Trophoblast cell (in vitro differentiated cells and primary cell): ENCODE measurements at places on chromosomes 1 and 21.

DNA sequence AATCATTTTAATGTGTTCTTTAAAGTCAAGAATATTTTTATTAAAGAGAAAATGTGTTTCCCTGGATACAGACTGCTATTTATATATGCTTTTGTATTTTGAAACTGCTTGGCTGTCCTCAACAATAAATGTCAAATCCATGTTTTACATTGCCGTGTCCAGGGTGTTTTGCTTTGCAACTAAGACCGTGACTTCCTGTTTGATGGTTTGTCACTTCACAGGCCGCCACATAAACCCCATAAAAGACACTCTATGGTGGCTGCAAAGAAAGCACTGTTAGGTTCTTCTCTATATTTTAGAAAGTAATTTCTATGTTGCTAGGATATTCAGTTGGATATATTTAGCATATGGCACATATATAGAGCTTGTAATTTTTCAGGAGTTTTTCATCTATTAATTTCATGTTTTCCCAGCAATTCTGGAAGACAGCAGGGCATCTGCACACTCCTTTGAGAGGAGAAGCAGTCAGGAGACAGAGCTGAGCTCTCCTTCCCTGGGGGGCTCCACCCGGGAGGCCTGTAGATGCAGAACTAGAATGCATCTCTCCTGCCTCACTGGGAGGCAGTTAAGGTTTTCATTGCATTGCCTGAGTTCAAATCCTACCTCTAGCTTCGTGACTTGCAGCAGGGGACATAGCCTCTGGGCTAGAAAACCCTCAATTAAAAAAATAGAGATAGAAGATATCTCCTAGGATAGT is 33.1 kb downstream of the PRDM2 start:
- H3K36me3 ChIP-seq: peaks cover 2% of the 10 kb centered on the region
- DNase-seq: no peak
- no peak overlapping the region for H3K4me3 ChIP-seq
- no peaks in the 10 kb centered on the region for H3K4me1 ChIP-seq
- no peak overlapping the region for H3K27ac ChIP-seq

DNA sequence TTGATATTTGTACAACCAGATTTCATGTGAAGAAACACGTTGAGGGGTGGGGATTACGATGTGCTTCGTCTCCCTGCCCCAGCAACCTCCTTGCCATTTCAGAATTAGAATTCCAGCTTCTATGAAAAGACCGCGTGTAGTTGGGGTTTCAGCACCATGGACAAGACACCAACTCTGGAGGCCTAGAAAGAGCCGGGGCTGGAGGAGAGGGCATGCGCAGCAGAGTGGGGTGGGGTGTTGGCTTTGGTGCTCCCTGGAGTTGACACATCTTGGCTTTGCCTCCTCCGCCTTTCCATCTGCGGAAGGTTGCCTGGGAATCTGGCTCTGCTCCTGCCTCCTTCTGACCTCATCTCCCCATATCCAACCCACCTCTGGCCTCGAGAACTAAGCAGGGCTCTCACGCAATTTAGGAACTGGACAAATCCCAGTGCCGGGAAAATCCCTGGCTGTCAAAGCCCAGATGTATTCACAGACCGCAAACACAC is 11.8 kb downstream of the HTR6 start:
- peak; percentile 59 for DNase-seq
- H3K27ac ChIP-seq: no peak overlapping the region
- H3K4me3 ChIP-seq: no peak overlapping the region
- H3K27me3 ChIP-seq: no peaks in the 10 kb centered on the region

- no peak for DNase-seq
- H3K27ac ChIP-seq: no peak overlapping the region
- no peak overlapping the region for H3K4me3 ChIP-seq
- H3K36me3 ChIP-seq: no peaks in the 10 kb centered on the region
Observed at GRCh38 chr1:165451691-165452090, 6.8 kb upstream of the RXRG start.

GRCh38 chr1:26910343-26911160 is 3.2 kb downstream of the NR0B2 start:
- H3K36me3 ChIP-seq: no peaks in the 10 kb centered on the region
- H3K4me3 ChIP-seq: no peak overlapping the region
- no peak for DNase-seq
- no peaks in the 10 kb centered on the region for H3K27me3 ChIP-seq
- H3K27ac ChIP-seq: no peak overlapping the region
- no peaks in the 10 kb centered on the region for H3K4me1 ChIP-seq

DNA sequence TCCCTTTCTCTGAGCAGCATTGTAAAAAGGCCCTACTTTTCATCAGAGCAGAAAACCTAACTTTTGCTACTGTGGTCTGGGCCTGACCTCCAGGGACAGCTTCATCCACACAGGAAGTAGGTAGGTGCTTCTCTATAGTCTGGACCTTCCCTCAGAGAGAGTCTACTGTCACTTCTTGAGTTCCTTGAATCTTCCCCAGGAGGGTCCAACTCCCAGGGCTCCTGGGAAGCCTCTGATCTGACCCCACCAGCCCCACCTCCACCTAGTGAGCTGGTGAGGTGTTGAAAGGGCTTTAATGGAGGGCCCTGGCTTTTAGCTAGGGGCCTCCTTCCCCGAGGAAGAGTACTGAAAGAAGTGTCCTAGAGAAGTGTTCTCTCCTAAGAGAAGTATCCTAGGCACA is 2.7 kb upstream of the VANGL2 start:
- H3K4me1 ChIP-seq: peaks cover 10% of the 10 kb centered on the region
- H3K27me3 ChIP-seq: no peaks in the 10 kb centered on the region
- DNase-seq: no peak
- H3K36me3 ChIP-seq: no peaks in the 10 kb centered on the region
- H3K4me3 ChIP-seq: no peak overlapping the region

DNA sequence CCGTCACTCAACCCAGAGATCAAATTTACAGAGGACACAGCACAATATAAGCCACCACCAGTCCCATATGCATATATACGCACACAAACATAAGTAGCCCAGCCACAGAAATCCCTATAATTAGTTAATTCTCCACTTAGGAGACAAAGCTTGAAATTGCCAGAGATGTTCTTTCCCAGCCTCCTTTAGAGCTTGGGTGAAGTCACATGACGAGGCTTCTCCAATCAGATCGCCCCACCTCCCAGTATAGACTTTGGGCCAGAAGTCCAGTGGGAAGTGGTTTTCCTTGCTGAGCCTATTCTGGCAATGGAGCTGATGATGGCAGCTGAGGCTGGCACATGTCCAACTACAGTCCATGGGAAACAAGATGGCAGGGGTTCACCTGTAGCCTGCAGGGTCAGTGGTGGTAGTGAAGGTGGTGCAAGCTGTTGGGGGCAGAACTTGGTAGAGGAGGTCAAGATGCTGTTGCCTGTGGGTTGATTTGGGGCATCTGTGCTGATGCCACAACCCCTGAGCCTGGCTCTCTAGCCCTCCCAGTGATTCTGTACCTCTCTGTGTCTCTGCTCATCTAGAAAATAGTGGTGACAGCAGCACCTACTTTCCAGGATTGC is 535.9 kb downstream of the MATN1 start:
- H3K4me3 ChIP-seq: no peak overlapping the region
- no peak for DNase-seq
- H3K4me1 ChIP-seq: no peaks in the 10 kb centered on the region
- no peaks in the 10 kb centered on the region for H3K36me3 ChIP-seq
- H3K27me3 ChIP-seq: no peaks in the 10 kb centered on the region
- H3K27ac ChIP-seq: no peak overlapping the region

- H3K36me3 ChIP-seq: no peaks in the 10 kb centered on the region
- H3K27me3 ChIP-seq: no peaks in the 10 kb centered on the region
- no peaks in the 10 kb centered on the region for H3K4me1 ChIP-seq
- H3K4me3 ChIP-seq: no peak overlapping the region
Observed at GRCh38 chr1:82867781-82868180, 1067.0 kb downstream of the ADGRL2 start.

- H3K36me3 ChIP-seq: peaks cover 70% of the 10 kb centered on the region
- no peak for DNase-seq
- no peak overlapping the region for H3K4me3 ChIP-seq
Observed at GRCh38 chr21:46425041-46425440, 33.6 kb upstream of the DIP2A start.

DNA sequence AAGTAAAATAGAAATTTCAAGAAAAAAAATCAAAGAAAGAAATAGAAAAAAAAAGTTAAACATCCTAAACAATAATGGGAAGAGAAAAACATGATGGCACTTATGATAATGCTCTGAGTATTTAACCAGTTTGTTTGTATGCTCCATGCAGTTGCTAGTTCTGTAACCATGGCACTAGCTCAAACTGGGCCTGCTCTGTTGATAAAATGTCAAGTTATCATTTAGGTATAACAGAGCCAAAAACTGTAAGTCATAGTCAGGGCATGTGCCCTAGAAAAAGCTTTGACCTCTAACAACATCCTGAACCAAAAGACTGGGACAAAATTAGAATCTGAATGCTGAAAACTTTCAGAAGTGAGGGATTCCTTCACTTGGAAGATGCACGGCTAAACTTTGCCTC is 148.9 kb downstream of the KCNT2 start:
- H3K27ac ChIP-seq: no peak overlapping the region
- no peaks in the 10 kb centered on the region for H3K4me1 ChIP-seq
- no peak for DNase-seq
- no peak overlapping the region for H3K4me3 ChIP-seq

GRCh38 chr1:25001125-25001915 is 71.2 kb upstream of the RUNX3 start:
- no peak overlapping the region for H3K4me3 ChIP-seq
- H3K27me3 ChIP-seq: no peaks in the 10 kb centered on the region
- no peaks in the 10 kb centered on the region for H3K36me3 ChIP-seq
- H3K27ac ChIP-seq: no peak overlapping the region

DNA sequence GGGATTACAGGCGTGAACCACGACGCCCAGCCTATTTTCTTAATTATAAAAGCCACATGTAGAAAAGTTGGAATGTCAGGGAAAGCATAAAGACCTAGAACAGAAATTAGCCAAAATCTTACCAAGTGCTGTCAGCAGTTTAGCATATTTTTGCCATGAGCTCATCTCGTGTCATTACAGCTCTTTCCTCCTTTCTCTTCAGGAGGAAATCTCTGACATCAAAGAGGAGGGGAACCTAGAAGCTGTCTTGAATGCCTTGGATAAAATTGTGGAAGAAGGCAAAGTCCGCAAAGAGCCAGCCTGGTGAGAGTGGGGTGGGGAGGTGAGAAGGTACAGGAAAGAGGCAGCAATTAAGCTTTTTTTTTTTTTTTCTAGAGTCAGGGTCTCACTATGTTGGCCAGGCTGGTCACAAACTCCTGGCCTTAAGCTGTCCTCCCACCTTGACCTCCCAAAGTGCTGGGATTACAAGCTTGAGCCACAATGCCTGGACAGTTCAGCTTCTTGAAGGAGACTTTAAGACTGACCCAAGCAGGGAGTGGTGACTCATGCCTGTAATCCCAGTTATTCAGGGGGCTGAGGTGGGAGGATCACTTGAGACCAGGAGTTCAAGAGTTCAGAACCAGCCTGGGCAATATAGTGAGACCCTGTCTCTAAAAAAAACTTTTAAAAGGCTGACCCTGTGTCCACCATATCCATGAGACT is 8.4 kb upstream of the BGLAP start:
- no peak overlapping the region for H3K4me3 ChIP-seq
- H3K27ac ChIP-seq: no peak overlapping the region
- DNase-seq: peak; percentile 64
- H3K27me3 ChIP-seq: no peaks in the 10 kb centered on the region
- peaks cover 19% of the 10 kb centered on the region for H3K4me1 ChIP-seq
- peaks cover 19% of the 10 kb centered on the region for H3K36me3 ChIP-seq

DNA sequence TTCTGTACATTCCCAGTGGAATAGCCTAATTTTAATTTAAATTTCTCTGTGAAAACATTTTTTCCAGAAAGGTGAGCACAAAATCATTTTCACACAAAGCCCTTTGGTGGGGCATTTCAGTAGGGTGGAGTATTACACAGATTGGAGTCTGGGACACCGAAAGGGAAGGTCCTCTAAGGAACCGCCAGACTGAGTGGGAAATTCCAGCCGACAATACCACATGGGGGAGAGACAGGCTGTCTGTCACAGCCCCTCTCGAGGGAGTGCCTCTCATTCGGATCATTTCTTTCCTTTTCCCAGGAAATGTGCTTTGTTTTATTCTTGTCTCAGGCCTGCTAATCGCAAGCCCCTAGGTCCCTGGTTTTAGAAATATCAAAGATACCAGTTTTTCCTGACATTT is 150.6 kb upstream of the HOOK1 start:
- peaks cover 6% of the 10 kb centered on the region for H3K4me1 ChIP-seq
- no peaks in the 10 kb centered on the region for H3K27me3 ChIP-seq
- H3K4me3 ChIP-seq: no peak overlapping the region
- no peak overlapping the region for H3K27ac ChIP-seq
- no peak for DNase-seq

DNA sequence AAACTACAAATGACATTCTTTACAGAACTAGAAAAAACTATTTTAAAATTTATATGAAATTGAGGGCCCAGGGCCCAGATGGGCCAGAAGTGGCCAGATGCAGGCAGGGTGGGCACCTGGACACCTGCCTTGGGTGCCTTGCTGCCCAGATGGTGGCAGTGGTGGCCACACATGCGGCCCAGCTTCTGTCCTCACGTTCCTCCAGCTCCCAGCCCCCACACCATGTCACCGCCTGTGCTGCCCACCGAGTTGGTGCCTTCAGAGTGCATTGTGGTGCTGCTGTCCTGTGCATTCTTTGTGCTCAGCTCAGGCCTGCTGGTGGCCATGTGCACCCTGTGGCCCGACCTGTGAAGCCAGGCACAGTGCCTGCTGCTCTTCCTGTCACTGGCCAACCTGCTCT is 216.8 kb upstream of the CXADR start:
- peak overlapping the region; percentile 59 for H3K4me3 ChIP-seq
- no peaks in the 10 kb centered on the region for H3K36me3 ChIP-seq
- no peaks in the 10 kb centered on the region for H3K27me3 ChIP-seq
- no peak overlapping the region for H3K27ac ChIP-seq
- H3K4me1 ChIP-seq: no peaks in the 10 kb centered on the region

DNA sequence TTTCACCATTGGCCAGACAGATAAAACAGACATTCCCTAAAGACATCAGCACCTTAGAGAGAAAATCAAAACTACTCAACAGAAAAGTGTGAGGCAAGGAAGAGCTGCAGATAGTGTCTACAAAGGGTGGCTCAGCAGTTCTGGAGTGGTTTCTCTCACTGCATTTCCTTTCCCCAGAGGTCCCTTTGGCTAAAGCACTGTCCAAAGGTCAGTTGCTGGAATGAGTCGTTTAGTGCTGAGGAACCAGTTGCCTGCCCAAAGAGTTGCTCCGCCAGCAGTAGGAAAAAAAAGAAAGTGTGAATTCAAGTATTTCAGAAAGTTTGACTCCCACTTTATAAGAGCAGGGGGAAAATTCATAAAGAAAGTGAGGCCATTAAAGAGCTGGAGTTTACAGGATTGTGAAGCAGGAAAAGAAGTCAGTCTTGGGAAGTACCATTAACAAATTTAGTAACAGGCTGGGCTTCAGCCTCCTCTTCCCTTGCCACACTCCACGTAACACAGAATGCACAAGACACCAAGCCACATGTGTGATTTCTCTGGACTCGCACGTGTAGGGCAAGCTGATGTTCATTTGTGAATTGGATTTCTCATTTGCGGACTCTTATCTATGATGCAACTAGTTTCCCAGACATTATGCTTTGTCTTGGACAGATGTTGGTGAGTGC is 122.2 kb downstream of the RUNX1 start:
- DNase-seq: no peak
- H3K36me3 ChIP-seq: no peaks in the 10 kb centered on the region
- no peak overlapping the region for H3K4me3 ChIP-seq
- H3K27ac ChIP-seq: no peak overlapping the region
- H3K4me1 ChIP-seq: no peaks in the 10 kb centered on the region

- no peak for DNase-seq
- H3K4me1 ChIP-seq: no peaks in the 10 kb centered on the region
- no peak overlapping the region for H3K27ac ChIP-seq
- no peaks in the 10 kb centered on the region for H3K36me3 ChIP-seq
- H3K4me3 ChIP-seq: no peak overlapping the region
- no peaks in the 10 kb centered on the region for H3K27me3 ChIP-seq
Observed at GRCh38 chr1:47471163-47471562, 33.3 kb downstream of the FOXD2 start.
